T-helper 2 cell treated with Interferon-gamma antibody and Interleukin-4, amounts not matched to agents 5 μg/mL and 100 μg/mL, for 36 hours (primary cell): ENCODE measurements at places on chromosomes 1 and 21.

DNA sequence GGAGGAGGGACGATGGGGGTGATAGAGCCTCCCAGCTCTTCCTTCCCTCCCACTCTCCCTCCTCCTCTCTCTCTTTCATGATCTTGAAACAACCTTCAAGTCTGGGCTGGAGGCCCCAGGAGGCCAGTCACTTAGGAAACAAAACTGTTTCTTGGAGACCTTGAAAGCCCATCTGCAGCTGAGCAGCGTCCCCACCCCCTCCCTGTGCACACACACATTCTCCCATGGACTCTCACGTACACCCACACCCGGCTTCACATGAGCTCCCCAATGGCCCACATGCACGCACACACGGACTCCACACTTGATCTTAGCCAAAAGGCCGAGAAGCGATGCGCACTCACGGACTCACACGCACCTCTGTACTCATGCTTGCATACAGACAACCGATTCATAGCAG, 3.2 kb upstream of the ATP1A2 start:
- no peak for DNase-seq

- no peak for DNase-seq
Observed at GRCh38 chr1:207017615-207018559, 14.7 kb downstream of the C1orf116 start.

GRCh38 chr1:110059133-110059863, 11.2 kb downstream of the ALX3 start:
- no peak for DNase-seq

- no peak for DNase-seq
Observed at GRCh38 chr21:46157396-46157986, 2.1 kb upstream of the FTCD start.

GRCh38 chr21:16509476-16509875, 779.7 kb downstream of the USP25 start:
- no peak for DNase-seq

- DNase-seq: no peak
Observed at GRCh38 chr1:4083231-4084047, 183.4 kb upstream of the C1orf174 start.

GRCh38 chr1:211092955-211093354, 41.0 kb downstream of the KCNH1 start:
- no peak for DNase-seq

DNA sequence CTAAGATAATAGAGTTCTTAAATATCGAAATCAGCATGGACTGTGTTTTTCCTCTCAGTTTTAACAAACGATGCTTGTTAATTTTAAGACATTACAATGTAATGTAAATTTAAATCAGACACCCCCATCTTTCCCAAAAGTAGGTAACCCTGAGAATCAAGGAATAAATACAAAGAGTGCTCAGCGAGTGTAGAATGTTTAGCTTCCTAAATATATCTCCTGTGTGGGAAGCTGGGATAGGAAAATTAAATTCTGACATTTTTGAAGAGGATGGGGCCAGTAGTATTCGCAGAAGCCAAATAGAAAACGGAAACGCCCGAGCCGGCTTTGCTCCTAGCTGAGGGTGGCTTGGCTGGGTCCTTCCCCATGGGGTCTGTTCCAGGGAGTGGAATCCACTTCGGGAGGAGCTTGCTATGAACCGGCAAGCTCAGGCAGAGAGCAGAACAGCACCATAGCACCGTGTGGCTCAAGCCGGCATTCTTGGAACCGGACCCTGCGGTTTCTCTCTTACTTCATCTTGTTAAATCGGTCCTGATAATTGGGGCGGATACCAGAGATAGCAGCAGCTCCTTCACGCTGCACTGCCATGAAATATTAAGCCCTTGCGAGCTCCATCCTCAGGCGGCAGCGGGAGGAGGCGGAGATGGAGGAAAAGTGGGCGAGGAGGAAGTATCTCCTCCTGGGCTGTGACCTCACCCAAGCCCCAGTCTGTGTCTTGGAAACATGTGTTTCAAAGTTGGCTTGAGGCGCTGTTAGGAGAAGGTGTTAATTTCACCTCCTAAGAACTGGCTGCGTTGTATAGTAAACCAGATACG, 24.9 kb downstream of the MAP3K7CL start:
- DNase-seq: no peak

- no peak for DNase-seq
Observed at GRCh38 chr1:170510163-170510562, 21.8 kb upstream of the GORAB start.

GRCh38 chr1:228917755-228918154, 182.5 kb downstream of the RHOU start:
- DNase-seq: no peak

DNA sequence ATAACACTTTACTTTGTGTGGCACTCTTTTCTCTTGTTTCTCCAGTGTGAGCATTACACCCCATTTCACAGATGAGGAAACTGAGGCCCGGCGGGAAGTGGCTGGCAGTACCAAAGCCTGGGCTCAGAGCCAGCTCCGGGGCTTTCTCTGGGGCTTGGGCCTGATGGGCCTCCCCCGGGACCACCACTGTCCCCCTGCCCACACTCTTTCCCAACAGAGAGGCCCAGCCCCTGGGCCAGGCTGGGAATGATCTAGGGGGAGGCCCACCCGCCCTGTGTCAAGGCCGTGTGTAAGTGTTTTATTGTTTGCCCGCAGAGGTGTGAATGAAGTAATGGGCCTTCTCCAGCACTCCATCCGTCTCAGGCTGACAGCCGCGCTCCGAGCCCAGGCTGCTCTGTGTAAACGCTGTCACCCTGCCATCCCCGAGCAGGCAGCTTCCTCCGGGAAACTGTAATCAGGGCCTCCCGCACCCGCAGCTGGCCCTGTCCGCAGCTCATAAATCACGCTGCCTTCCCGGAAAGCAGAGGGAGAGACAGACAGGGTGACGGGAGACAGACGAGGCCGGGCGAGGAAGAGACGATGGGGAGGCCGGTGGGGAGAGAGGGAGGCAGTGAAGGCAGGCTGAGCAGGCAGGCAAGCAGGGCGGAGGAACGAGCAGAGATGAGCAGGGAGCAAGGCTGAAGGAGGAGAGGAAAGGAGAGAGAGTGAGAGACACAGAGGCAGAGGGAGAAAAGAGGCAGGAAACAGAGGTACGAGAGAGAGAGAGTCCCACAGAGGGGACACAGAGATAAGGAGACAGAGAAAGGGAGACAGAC, 109.7 kb upstream of the ZBTB40 start:
- no peak for DNase-seq

DNA sequence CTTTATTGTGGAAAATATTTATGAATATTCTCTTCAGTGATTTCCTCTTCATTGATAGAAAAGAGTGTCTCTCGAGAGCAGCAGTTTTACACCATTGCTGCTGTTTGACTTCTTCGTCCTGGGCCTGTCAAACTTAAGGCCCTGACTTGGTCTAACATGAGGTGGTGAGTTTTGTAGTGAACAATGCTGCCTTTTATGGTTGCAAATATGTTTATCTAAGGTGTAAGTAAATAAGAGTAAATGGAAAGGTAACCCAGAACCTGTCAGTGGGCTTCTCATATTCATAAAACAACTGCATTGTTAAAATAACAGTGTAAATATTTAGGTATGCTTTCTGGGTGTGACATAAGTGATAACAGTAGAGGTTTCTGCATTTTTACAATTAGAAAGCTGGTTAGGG, 62.8 kb upstream of the SCCPDH start:
- no peak for DNase-seq

DNA sequence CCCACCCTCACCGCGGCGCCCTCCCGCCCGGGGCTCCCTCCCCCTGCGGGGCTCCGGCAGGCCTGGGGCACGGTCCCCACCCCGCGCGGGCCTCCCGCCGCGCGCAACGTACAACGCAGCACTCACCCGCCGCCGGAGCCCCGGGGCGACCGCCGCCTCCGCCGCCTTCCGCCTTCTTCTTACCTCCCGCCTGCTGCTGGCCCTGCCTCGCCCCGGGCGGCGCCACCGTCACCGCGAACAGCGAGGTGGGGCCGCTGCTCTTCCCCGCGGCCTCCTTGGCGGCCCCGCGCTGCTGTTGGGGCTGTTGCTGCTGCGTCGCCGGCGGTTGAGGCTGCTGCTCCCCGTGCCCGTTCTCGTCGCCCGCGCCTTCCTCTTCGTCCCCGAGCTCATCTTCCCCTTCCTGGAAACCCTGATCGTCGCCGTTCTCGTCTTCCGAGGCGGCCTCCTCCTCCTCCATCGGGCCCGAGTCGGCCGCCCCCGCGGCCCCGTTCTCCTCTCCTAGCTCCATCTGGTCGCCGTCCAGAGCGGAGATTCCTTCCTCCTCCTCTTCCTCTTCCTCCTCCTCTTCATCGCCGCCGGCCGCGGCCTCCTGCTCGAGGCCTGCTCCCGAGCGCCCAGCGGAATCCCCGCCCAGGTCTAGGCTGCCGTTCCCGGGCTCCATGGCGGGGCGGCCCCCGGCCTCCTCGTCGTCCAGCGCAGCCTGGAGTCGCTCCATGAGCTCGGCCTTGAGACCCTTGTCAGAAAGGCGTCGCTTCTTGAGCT, 671 bp downstream of the HNRNPU start:
- no peak for DNase-seq

DNA sequence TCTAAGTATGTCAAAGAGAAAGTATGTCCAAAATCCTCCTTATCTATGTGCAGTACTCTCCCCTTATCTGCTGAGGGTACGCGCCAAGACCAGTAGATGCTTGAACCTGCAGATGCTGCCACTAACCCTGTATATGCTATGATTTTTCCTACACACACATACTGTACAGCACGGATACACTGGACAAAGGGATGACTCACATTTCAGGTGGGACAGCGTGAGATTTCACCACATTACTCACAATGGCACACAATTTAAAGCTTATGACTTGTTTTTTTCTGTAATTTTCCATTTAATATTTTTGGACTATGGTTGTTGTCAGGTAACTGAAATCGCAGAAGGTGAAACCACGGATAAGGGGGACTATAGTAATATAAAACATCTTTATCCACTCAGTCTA, 4.1 kb downstream of the ORC1 start:
- DNase-seq: no peak

DNA sequence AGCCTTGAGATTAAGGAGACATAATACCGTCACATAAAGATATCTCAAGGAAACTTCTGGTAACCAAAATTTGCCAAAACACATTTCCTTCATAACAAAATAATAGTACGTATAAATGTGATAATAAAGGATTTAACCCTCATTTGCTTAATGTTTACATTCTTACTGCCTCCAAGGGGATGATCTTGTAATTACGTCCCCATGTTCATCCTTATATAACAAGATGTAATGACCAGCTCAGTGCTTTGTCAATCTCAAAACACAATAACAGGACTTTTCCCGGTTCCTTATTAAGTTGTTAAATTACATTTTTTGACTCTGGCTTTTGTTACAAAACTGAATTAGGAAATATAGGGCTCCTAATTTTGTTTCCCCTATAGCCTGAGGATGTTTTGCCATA, 41.3 kb upstream of the UHMK1 start:
- DNase-seq: no peak

GRCh38 chr1:91768786-91769725, 116.9 kb downstream of the TGFBR3 start:
- DNase-seq: no peak

GRCh38 chr1:119260506-119260905, 108.1 kb upstream of the HAO2 start:
- no peak for DNase-seq

- DNase-seq: no peak
Observed at GRCh38 chr1:206716159-206716869, 31.6 kb downstream of the MAPKAPK2 start.

- no peak for DNase-seq
Observed at GRCh38 chr1:47834326-47834725, 162.9 kb downstream of the TRABD2B start.

DNA sequence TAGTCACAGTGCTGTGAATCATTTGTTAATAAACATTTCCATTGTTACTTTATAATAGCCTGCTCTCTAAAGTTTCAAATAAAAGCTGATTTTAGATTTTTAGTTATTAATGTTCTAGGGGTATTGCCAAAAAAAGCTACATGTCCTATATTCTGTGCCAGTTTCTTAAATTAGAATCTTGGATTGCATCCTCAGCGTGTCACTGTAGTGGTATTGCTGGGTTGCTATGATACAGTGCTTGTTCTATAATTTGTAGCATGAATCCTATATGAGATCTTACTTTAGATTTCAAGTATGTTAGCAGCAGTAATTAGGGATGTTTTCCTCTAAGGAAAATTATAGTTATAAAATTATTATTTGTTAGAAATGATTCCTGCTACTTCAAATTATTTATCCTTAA, 16.4 kb downstream of the PPP2R5A start:
- DNase-seq: no peak

DNA sequence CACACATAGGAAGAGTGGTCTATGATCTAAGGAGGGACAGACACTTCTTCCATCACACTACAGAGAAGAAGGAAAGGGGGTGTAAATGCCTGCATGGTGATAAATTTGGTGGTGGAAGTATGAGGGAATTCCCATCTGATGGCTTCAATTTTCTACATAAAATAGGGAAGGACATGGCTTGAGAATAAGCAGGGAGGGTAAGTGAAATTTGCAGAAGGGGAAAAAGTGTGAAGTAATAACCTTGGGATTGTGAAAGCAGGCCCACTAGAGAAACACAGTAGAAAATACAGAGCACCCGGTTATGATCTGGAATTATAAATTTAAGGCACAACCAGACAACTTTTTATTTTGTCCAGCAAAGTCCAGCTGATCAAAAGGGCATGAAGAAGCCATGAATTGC, 22.7 kb upstream of the HIVEP3 start:
- DNase-seq: no peak

GRCh38 chr1:172373864-172374263, 46.6 kb upstream of the C1orf105 start:
- no peak for DNase-seq

DNA sequence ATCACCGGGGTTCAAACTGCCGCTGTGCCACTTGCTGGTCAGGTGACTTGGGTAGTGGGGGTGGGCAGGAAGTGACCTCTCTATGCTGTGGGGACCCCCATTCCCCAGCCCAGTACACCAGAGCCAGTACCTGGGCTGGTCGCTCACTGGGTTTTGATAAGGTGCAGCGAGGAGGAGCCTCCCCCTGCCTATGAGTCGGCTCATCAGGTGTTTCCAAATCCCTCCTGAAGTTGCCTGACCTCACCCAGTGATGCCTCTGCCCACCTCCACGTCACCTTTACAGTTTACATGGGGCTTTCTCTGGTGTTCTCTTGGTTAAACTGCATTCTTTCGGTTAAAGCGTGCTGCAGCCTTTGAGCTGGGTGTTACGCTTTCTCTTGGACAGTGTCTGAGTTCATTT, 58.2 kb downstream of the ARHGEF10L start:
- no peak for DNase-seq

DNA sequence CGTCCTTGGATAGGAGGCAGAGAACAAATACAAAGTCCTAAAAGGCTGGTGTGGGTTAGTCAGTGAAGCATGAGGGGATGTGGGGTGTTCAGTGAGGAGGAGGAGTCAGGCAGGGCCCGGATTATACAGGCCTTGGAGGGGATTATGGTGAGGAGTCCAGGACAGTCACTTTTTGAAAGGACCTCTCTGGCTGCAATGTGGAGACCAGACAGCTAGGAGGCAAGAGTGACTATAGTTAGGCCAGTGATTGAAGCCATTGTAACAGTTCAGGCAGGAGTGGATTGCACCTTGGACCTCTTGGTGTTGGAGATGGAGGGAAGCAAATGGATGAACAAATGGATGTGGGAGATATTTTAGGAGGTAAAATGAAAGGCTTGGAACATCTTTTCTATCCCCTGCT, 115.8 kb downstream of the C1orf94 start:
- no peak for DNase-seq

- no peak for DNase-seq
Observed at GRCh38 chr1:85494904-85495266, 29.9 kb upstream of the DDAH1 start.

- no peak for DNase-seq
Observed at GRCh38 chr1:64956010-64956640, 10.2 kb downstream of the JAK1 start.
